Cardiac muscle cell (in vitro differentiated cells and primary cell): ENCODE measurements at places on chromosomes 1 and 21. TPM values are rescaled to one million over a fixed set of nuclear protein-coding genes. Genes with fewer than 3 reads are reported as not detected.

The ZFP69 gene
- total RNA-seq = 2.9 and 4.9 TPM in 2 replicates

The SYTL1 gene
- total RNA-seq = 14.7 and 23.5 TPM in 2 replicates

The MAN1C1 gene
- 85.7 and 118 TPM in 2 replicates for total RNA-seq

The OR2L5 gene
- total RNA-seq = 0.18 TPM in 1 of 2 replicates, not detected in the other

The YOD1 gene
- total RNA-seq = 6.8 and 8.8 TPM in 2 replicates

The PLA2G2D gene
- not detected in 2 replicates for total RNA-seq

The ZBTB8B gene
- total RNA-seq = 1.8 and 2.1 TPM in 2 replicates

DNA sequence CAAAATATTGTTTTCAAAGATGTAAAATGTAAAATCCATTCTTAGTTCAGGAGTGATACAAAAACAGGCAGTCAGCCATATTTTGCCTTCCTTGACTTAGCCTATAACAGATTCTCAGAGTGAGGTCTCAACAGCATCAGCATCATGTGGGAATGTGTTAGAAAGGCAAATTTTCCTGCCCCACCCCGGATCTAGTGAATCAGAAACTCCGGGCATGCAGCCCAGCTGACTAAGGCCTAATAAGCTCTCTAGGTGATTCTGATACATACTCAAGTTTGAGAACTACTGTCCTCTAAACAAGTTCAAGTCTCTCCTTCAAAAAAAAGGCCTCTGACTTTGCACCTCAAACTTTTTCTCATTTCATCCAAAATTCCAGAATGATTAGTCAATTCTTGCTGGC is 46.9 kb upstream of the PRRC2C start:
- peak; percentile 97 for DNase-seq
- H3K27ac ChIP-seq = no peak overlapping the region
- H3K4me3 ChIP-seq = no peak overlapping the region
- H3K27me3 ChIP-seq = no peaks in the 10 kb centered on the region
- H3K4me1 ChIP-seq = no peaks in the 10 kb centered on the region
- no peaks in the 10 kb centered on the region for H3K36me3 ChIP-seq

DNA sequence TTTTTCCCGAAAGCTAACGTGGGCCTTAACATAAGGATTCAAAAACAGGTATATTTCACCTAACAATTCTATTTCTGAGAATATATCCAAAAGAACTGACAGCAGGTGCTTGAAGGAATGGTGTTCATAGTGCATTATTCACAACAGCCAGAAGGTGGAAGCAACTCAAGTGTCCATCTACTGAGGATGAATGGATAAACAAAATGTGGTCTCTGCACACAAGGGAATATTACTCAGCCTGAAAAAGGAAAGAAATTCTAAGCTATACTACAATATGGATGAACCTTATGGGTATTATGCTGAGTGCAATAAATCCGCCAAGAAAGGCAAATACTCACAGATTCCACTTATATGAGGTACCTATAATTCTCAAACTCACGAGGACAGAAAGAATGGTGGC is 6.1 kb upstream of the RIPPLY3 start:
- no peak overlapping the region for H3K4me3 ChIP-seq
- H3K27ac ChIP-seq = no peak overlapping the region
- H3K4me1 ChIP-seq = no peaks in the 10 kb centered on the region
- H3K36me3 ChIP-seq = no peaks in the 10 kb centered on the region
- peaks cover 31% of the 10 kb centered on the region for H3K27me3 ChIP-seq

GRCh38 chr1:15231714-15232201 is 15.3 kb upstream of the FHAD1 start:
- no peak overlapping the region for H3K4me3 ChIP-seq
- peaks cover 11% of the 10 kb centered on the region for H3K4me1 ChIP-seq
- no peak overlapping the region for H3K27ac ChIP-seq
- H3K27me3 ChIP-seq = no peaks in the 10 kb centered on the region
- no peaks in the 10 kb centered on the region for H3K36me3 ChIP-seq

DNA sequence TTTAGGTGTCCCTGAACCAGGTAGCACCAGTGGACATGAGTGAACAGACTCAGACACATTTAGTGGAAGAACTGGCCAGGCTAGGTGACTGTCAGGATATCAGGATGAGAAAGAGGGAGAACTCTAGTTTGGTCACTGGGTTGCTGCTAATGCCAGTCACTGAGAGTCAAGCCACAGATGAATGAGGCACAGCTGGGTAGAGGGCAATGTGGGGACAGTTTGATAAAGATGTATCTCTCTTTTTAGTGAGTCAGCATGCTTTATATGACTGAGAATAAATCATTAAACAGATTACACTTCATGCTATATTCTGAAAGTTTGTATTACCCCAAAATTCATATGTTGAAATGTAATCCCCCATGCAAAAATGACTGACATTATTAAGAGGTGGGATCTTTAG is 87.1 kb downstream of the SELENOF start:
- H3K27ac ChIP-seq = no peak overlapping the region
- H3K36me3 ChIP-seq = no peaks in the 10 kb centered on the region
- peaks cover 21% of the 10 kb centered on the region for H3K4me1 ChIP-seq
- no peak overlapping the region for H3K4me3 ChIP-seq
- no peak for DNase-seq

DNA sequence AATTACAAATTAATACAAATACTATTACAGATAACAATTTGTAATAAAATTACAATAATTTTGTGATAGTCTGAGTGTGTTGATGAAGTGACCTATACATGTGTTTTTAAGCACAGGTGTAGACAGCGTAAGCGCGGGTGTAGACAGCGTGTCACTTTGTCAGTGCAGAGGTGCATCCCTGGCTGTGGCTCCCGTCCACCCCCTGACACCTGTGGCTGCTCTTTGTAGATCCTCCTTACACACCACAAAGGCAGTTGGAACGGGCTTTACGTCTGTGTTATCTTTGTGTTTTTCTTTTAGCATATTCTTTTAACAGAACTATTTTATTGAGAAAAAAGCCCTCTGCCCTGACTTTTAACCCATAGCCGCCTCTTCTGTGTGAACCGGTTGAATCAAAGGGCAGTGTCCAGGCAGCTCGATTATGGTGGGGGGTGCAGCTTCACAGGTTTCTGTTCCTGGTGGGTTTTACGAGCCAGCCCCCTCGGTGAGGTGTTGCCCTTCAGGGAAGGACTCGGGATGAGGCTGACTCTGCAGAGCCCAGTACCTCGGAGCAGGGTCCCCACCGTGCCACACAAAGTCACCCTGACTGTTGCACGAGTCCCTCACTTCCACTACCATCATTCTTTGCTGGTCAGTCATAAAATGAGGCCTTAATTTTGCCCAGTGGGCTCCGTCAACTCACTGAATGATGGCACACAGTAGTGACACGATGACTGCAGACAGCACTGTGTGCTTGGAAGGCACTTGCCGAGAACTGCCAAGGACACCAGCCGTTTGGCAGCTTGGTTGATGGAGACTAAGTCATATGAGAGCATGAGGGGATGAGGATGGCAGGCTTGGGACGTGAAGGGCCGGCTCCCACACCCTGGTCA is 86.4 kb upstream of the COL6A1 start:
- peaks cover 15% of the 10 kb centered on the region for H3K4me1 ChIP-seq
- H3K27me3 ChIP-seq = no peaks in the 10 kb centered on the region
- no peak for DNase-seq
- no peaks in the 10 kb centered on the region for H3K36me3 ChIP-seq

DNA sequence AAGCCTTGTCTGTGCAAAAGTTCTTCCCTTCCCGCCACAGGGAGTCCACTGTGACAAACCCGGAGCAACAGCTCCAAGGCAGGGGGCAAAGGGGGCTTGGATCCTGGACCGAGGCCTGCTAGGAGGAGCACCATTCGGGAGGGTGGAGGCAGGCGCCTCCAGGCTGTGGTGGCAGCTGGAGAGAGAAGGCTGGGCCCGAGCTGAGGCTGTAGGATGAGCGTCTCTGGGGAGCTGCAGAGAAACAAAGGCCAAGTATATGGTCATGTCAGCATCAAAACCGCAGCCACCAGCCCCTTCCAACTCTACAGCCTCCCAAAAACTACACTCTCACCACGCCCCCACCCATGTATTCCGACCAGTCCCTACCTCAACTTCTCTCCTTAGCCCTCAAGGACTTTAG is 579 bp downstream of the SH3BP5L start:
- peaks cover 8% of the 10 kb centered on the region for H3K4me1 ChIP-seq
- peak overlapping the region; percentile 93 for H3K27ac ChIP-seq
- H3K36me3 ChIP-seq = no peaks in the 10 kb centered on the region
- H3K4me3 ChIP-seq = peak overlapping the region; percentile 64
- H3K27me3 ChIP-seq = no peaks in the 10 kb centered on the region

DNA sequence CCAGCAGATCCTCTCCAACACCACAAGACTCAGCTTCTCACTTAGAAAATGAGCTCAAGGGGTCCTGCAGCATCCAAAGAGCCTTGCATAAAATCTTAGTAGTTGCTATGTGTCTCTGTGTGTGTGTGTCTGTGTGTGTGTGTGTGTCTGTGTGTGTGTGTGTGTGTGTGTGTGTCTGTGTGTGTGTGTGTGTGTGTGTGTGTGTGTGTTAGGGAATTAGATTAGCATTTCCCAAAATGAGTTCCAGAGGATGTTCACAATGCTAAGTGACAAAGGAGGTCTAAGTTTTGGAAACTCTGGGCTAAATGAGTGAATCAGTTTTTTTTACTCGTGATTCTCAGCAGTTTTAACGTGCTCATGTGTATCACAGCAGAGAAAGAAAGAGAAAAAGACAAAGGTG is 30.5 kb downstream of the TNNT2 start:
- H3K4me3 ChIP-seq = no peak overlapping the region
- H3K4me1 ChIP-seq = peaks cover 3% of the 10 kb centered on the region
- H3K27me3 ChIP-seq = no peaks in the 10 kb centered on the region
- H3K27ac ChIP-seq = no peak overlapping the region
- DNase-seq = no peak

- no peaks in the 10 kb centered on the region for H3K4me1 ChIP-seq
- H3K36me3 ChIP-seq = no peaks in the 10 kb centered on the region
- no peaks in the 10 kb centered on the region for H3K27me3 ChIP-seq
- peak; percentile 84 for DNase-seq
- no peak overlapping the region for H3K4me3 ChIP-seq
- H3K27ac ChIP-seq = no peak overlapping the region
Measured at GRCh38 chr1:109263597-109264378, 14.4 kb downstream of the CELSR2 start.

- H3K4me1 ChIP-seq = no peaks in the 10 kb centered on the region
- no peaks in the 10 kb centered on the region for H3K27me3 ChIP-seq
- no peak overlapping the region for H3K27ac ChIP-seq
- no peaks in the 10 kb centered on the region for H3K36me3 ChIP-seq
- no peak overlapping the region for H3K4me3 ChIP-seq
- DNase-seq = no peak
Measured at GRCh38 chr1:234763367-234763766, 153.4 kb upstream of the IRF2BP2 start.

DNA sequence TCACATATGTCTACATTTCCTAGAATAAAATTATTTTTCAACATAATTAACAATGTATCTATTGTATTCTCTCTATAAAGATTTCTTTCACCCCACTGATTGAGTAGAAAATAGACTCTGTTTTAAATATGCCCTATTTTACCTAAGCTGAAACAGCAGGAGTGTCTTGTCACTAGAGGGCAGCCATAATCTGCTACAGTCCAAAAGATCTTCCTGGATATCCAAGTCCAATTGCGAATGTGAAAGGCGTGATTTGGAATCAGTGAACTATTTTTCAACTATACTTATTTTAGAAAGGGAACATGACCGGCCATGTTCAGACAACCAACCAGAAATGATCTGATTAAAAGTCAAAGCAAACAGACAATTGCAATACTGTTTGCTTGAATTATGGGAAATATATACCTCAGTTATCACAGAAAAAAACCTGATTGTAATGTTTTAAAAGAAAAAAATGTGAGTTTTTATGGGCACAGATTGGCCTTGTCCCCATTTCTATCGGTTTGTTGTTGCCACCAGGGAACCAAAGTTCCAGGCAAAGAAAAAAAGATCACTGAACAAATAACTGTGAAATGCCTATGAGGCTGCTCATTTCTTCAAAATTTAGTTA is 1211.0 kb upstream of the ADGRL4 start:
- no peak overlapping the region for H3K4me3 ChIP-seq
- H3K36me3 ChIP-seq = no peaks in the 10 kb centered on the region
- H3K27ac ChIP-seq = no peak overlapping the region
- no peaks in the 10 kb centered on the region for H3K27me3 ChIP-seq
- DNase-seq = peak; percentile 84
- H3K4me1 ChIP-seq = no peaks in the 10 kb centered on the region

GRCh38 chr1:33606272-33606671 is 133.8 kb downstream of the ZSCAN20 start:
- H3K4me3 ChIP-seq = no peak overlapping the region
- H3K27me3 ChIP-seq = no peaks in the 10 kb centered on the region
- H3K36me3 ChIP-seq = no peaks in the 10 kb centered on the region

DNA sequence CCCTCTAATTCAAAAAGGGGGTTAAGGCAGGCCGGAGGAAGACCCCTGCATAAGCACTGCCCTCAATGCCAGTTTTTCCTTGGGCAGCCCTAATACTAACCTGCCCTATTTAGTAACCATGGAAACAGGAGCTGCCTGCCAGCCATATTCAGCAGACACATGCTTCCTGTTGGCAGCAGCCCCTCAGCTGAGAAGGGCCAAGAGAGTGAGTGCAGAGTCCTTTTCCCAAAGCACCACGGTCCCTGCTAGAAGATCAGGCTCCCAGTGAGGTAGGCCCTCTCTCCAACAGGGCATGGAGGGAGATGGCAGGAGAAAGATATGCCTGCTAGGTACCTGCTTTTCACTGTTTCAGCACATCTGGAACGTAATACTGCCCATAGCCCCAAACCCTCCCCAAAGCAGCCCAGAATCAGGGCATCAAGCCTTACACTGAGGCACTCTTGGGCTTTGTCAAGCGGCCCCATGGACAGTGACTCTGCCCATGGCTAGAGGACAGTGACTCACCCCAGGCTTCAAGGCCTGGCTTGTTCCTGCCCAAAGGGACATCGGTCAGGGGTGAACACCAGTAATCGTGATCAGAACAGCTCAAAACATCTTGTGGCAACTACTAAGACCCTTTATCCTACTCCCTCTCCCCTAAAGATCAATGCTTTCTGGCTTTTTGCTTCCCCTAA is 64.5 kb downstream of the BCAR3 start:
- no peak overlapping the region for H3K27ac ChIP-seq
- H3K4me3 ChIP-seq = no peak overlapping the region
- DNase-seq = peak; percentile 59
- H3K27me3 ChIP-seq = peaks cover 46% of the 10 kb centered on the region
- H3K4me1 ChIP-seq = no peaks in the 10 kb centered on the region

DNA sequence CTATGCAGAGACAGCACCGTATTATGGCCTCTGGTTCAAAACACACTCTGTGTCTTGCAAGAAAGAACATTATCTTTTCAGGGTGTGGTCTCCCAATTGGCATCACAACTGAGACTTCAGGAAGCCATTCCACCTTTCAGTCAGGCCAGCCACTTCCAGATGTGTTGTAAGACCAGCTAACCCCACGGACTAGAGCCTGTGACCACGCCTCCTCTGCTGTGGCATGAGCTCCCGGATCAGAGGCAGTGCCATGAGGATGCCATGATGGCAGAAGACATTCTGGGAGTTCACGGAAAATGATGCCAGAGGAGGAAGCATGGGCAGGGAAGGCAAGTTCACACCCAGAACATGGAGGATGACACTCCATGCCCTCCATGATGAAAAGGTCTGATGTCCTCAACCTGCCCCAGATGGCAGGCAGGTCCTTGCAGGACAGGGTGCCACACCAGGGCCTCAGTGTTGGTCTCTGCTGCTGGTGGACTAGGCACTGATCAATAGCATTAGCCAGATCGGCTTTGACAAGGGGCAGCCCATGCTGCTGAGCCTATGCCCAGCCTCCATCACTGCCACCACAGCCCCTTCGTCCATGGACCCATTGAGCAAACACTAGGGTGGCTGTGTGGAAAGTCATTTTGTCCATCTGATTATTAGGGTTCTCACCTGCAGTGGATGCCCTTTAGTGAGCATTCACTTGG is 341.6 kb downstream of the MATN1 start:
- peaks cover 5% of the 10 kb centered on the region for H3K4me1 ChIP-seq
- H3K27ac ChIP-seq = no peak overlapping the region
- no peak for DNase-seq

GRCh38 chr1:84876353-84876752 is 16.7 kb downstream of the LPAR3 start:
- H3K4me1 ChIP-seq = peaks cover 4% of the 10 kb centered on the region
- no peaks in the 10 kb centered on the region for H3K27me3 ChIP-seq
- H3K4me3 ChIP-seq = no peak overlapping the region
- H3K36me3 ChIP-seq = no peaks in the 10 kb centered on the region
